ENCODE measurements at places on chromosomes 1 and 21. TPM values are rescaled to one million over a fixed set of nuclear protein-coding genes. Genes with fewer than 3 reads are reported as not detected.

The DNASE2B gene
- total RNA-seq = not detected

The GUCA2B gene
- not detected for total RNA-seq

The OR10Z1 gene
- total RNA-seq = not detected

The DAB1 gene
- total RNA-seq = not detected

The SLC22A15 gene
- 0.68 TPM for total RNA-seq

The NES gene
- not detected for total RNA-seq

The ACTN2 gene
- not detected for total RNA-seq

The U2AF1 gene
- total RNA-seq = 16.3 TPM

The PAPPA2 gene
- 0.29 TPM for total RNA-seq

The BRINP3 gene
- not detected for total RNA-seq

The DENND2D gene
- total RNA-seq = 185 TPM

The C1orf50 gene
- total RNA-seq = 8.7 TPM

The CASQ1 gene
- not detected for total RNA-seq

The SGIP1 gene
- not detected for total RNA-seq

The CRNN gene
- total RNA-seq = not detected

The ZBTB37 gene
- total RNA-seq = 11.0 TPM

The FABP3 gene
- not detected for total RNA-seq

The SLC45A1 gene
- 0.58 TPM for total RNA-seq

The DIO1 gene
- total RNA-seq = not detected

The NOL9 gene
- total RNA-seq = 55.8 TPM

Measured in CD8-positive, alpha-beta memory T cell (primary cell).